ENCODE measurements at places on chromosomes 6 and 20. TPM values are rescaled to one million over a fixed set of nuclear protein-coding genes. Genes with fewer than 3 reads are reported as not detected.
A peak's percentile ranks its signal among the peaks of the same experiment; 100 is the strongest.

GPX5 gene
- not detected for total RNA-seq

- no peak for DNase-seq
These were observed 874.7 kb downstream of the TFAP2A start for GRCh38 chr6:9540126-9540525.

GRCh38 chr6:53794137-53794719 is 577 bp upstream of the LRRC1 start:
- peak; percentile 78 for DNase-seq

DNA sequence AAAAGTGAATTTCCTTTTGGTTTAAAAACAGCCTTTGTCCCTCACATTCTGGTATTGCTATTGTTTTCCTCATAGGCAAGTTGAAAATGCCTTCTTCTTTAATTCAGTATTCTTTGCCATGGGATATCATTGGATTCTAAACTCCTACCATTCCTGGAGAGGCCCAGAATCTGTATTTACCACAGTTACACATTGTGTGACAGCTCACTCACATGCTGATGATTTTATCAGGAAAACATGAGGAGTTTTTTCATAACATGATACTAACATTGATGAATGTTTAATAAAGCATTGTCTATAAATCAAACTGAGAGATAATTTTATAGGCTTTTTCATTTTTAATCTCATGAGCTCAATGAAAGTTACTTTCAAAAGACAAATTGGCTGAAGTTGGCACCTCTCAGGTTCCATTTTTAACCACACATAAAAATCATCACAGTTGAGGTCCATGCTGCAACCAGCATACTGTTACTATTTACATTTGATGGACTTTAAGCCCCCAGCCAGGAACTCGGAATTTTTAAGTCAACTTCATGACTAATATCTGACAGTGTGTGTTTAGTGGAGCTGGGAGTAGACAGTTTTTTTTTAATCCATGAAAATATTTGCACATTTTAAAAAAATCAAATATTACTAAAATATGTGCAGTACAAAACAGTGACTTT is 82.8 kb downstream of the FAM83B start:
- DNase-seq: no peak

DNA sequence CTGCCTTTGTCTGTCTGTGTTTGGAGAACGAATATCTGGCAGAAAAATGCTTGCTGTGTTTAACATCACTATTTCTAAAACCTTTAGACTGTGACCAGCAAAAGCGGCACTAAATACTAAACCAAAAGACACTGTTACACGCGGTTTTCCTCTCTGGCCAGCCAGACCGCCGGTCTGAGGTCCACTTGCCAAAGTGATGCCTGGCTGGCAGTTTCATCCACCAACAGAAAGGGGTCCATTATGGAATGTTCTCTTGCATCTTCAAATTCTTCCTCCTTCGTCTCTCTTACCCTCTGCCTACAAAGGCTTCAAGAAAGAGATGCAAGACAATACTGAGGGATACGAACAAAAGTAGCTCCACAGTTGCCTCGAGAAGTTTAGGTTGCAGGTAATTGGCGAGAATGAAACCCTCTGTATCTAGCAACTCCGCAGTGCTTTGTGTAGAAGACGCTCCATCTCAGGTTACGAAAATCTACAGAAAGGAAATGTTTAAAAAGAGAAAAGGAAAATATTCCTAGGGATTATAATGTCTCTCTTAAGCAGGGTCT is 176.6 kb downstream of the TRIM27 start:
- no peak for DNase-seq

DNA sequence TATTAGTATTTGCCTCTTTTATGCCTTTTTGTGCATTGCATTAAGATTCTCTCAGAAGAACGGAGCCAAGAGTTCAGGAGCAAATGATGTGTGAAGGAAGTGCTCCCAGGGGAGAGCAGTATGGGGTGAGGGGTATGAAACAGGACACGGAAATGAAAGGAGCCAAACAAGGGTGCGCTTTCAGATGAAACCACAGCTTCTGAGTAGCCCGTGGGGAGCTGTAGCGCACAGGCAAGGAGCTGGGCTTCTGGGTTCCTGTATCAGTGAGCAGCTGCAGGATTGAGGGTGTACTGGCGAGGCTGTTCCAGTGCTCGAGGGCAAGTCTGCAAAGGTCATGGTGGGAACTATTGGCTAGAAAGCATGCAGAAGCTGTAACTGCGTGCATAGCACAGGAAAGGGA is 25.4 kb downstream of the ANKEF1 start:
- DNase-seq: no peak

MUC21 gene
- total RNA-seq: not detected

DNA sequence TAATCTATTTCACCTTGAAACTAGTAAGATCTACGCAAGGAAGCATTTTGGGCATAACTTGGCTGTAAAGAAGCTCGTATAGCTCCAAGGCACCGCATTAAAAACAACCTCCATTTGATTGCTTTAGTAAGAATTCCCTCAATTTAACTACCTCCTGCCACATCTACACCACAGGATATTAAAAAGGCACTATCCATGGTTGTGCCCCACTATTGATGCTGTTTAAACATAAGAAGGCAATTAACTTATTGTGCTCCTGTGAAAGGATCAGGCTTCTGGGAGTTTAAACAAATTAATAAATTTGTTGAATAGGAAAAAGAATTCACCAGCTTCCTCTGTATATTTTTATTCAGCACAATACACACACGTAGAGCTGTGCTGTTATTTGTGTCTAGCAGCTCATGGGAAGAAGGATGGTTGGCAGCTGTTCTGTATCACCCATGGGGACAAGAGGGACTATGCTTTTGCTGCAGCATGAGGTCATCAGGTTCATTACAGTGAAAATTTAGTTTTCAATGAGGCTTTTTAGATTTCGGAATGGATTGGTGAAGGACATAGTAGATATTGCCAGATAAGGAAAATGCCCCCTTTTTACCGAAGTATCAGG is 513.3 kb downstream of the HAO1 start:
- DNase-seq: no peak

OGFRL1 gene
- 5.1 TPM for total RNA-seq

ADTRP gene
- total RNA-seq: 0.74 TPM

RIPPLY2 gene
- total RNA-seq: not detected

IMPG1 gene
- 0.14 TPM for total RNA-seq

- DNase-seq: no peak
These were observed 148.5 kb upstream of the DEFB112 start for GRCh38 chr6:50198245-50198644.

GRCh38 chr6:170108890-170109587 is 181.8 kb downstream of the DLL1 start:
- no peak for DNase-seq

DNA sequence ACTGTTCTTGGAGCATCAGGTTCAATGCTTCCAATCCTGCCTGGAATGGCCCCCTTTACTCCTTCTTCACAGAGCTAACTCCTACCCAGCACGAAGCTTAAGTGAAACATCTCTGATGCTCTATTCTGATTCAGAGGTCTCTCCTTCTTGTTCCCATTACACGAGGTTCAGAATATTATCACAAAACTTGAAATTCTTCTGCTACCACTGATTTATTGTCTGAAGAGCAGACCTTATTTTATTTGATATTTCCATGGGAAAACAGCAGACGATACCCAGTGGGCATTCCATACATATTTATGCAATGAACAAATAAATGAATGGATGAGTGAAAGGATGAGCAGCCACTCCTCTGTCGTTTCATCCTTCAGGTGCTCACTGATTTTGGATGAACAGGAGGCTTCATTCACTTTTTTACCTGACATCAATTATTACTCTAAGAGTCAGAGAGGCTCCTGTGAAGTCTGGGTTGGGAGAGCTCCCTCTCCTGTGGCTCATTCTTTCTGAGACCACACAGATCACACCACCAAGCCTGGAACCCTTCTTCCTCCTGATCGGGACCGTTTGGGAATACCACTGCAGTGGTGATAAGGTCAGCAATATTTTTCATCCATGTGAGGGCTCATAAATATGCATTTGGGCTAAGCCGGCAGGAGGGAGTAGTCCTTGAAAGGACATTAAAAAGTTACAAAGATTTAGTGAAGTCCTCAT is 25.8 kb downstream of the SMLR1 start:
- no peak for DNase-seq

DNA sequence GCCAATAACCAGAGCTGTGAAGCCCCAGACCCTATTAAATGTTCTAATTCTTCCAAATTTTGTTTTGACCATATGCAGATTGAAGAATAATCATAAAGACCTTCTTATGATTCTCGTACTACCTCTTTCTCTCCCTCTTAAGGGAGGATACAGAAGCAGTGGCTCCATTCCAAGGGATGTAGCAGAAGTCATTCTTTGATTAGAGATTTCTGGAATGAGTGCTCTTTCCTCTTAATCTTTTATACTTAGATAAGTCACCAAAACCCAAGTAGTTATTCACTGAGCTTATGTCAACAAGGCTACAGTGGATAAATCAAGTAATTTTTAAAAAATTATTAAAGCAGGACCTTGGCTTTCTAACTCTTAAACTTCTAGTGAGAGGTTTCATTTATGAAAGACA is 266.0 kb upstream of the STXBP5 start:
- no peak for DNase-seq

PROKR2 gene
- total RNA-seq: not detected

WFDC13 gene
- not detected for total RNA-seq

RAB23 gene
- 19.9 TPM for total RNA-seq

GCNT2 gene
- 6.8 TPM for total RNA-seq

- no peak for DNase-seq
These were observed 93.8 kb upstream of the MARCKS start for GRCh38 chr6:113763311-113763766.

BFSP1 gene
- total RNA-seq: 12.3 TPM

- DNase-seq: no peak
These were observed 308.1 kb upstream of the EPHA7 start for GRCh38 chr6:93727447-93727846.

C6orf58 gene
- not detected for total RNA-seq

- no peak for DNase-seq
These were observed 34.7 kb downstream of the PLAGL1 start for GRCh38 chr6:143973097-143973966.

GRCh38 chr20:32960849-32961731 is 43.1 kb downstream of the SUN5 start:
- DNase-seq: no peak

- DNase-seq: no peak
These were observed 6.7 kb downstream of the SRXN1 start for GRCh38 chr20:646107-646867.

DNA sequence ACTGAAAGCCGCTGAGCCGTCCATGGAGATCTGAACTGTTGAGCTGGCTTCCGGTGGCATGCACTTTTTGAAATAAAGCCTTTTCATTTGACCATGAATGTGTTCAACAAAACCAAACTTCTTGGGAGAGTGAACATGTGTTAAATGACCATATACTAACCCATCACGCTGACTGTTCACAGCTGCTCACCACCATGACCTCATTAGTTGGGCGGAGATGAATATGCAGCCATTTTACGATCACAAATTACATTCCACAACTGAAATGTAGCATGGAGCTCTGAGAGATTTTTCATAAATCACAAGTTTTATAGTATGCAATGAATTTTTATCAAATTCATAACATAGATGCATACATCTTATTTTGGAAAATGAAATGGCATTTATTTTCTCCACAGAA is 4.2 kb downstream of the RAMACL start:
- no peak for DNase-seq

GRCh38 chr6:21742238-21742660 is 148.7 kb downstream of the SOX4 start:
- DNase-seq: peak; percentile 84

- peak; percentile 40 for DNase-seq
These were observed 37.8 kb upstream of the THEMIS start for GRCh38 chr6:127938701-127939100.

GRCh38 chr6:135880066-135880972 is 28.8 kb downstream of the PDE7B start:
- DNase-seq: peak; percentile 65

- no peak for DNase-seq
These were observed 52.1 kb downstream of the SNX5 start for GRCh38 chr20:17916433-17916891.

AVP gene
- total RNA-seq: not detected

DNA sequence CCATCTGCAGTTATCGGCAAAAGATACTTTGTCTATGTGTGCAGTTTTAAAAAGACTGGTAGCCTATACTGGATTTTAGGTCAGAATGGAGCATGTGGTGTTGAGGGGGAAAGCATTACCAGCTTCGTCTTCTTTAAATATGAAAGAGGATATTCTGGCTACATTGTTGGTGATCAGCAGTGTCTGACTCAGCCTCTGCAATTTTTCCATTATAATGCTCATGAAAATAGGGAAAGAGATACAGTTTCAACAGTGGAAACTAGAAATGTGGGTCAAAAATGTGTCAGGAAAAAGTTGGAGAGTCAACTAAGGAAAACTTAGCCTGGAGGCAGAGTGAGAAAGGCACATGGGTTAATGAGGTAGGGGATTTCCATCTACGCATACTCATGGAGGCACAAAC is 45.2 kb downstream of the HDGFL1 start:
- no peak for DNase-seq

DNA sequence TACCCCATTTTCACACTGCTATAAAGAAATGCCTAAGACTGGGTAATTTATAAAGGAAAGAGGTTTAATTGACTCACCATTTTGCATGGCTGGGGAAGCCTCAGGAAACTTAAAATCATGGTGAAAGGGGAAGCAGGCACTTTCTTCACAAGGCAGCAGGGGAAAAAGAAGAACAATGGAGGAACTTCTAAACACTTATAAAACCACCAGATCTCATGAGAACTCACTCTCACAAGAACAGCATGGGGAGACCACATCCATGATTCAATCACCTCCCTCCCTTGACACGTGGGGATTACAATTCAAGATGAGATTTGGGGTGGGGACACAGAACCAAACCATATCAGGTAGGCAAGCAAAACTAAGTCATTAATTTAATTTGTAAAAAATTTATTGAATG is 343.2 kb downstream of the FRK start:
- DNase-seq: no peak

OTOR gene
- not detected for total RNA-seq

DNA sequence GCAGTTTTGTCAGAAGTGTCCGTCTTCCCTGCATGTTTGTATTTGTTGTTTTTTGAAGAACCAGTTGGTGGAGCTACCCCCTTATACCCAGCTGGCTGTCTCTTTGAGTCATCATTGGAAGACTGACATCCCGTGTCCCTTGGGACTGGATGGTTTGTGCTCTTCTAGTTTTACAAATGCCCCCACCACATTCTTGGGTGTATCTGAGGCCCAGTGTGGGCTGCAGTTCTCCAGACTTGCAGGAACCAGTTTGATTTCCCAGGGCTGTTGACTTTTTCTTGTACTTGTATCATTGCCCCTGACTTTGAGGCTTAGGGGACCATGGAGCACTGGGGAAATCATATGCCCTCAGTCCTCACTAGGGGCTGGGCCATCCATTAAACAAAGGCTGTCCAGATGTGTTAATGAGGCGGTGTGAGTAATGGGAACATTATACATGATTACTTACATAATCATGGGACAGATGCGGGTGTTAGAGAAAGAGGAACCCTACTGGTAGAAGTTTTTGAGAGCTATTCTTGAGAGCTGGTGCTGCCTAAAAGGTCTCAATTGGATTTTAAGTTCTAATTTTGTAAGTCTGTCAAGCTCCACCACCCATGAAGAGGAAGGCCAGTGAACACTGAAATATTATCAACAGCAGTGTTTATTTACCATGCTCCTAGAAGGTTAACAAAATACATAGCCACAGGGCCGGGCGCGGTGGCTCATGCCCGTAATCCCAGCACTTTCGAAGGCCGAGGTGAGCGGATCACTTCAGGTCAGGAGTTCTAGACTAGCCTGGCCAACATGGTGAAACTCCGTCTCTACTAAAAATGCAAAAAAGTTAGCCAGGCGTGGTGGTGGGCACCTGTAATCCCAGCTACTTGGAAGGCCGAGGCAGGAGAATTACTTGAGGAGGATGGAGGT is 8.5 kb downstream of the JARID2 start:
- peak; percentile 14 for DNase-seq

- DNase-seq: no peak
These were observed 8.6 kb upstream of the LY6G5C start for GRCh38 chr6:31689249-31690110.

All from H4 (cell line).